ENCODE measurements at places on chromosomes 7 and 10. TPM values are rescaled to one million over a fixed set of nuclear protein-coding genes. Genes with fewer than 3 reads are reported as not detected.

GRCh38 chr10:78597796-78598555 is 470.8 kb upstream of the ZMIZ1 start:
- no peaks in the 10 kb centered on the region for H3K4me1 ChIP-seq
- no peak overlapping the region for H3K27ac ChIP-seq
- H3K4me3 ChIP-seq, result no peak overlapping the region
- no peaks in the 10 kb centered on the region for H3K27me3 ChIP-seq

DNA sequence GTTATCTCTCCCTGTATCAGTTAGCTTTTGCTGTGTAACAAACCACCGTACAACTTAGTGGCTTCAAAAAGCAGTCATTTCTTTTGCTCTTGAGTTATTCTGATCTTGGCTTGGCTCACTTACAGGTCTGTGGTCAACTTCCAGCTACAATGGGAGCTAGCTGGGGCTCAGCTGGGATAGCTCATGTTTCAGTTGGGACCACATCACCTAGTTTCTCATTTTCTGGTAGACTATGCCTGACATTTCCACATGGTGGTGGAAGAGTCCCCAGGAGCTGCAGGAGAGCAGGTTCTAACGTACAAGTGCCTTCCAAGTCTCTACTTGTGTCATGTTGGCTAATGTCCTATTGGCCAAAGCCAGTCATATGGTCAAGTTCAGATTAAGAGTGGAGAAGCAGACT is 25.8 kb upstream of the PIP4K2A start:
- H3K4me3 ChIP-seq, result no peak overlapping the region
- no peak for DNase-seq
- H3K27me3 ChIP-seq, result no peaks in the 10 kb centered on the region
- no peak overlapping the region for H3K27ac ChIP-seq
- no peaks in the 10 kb centered on the region for H3K4me1 ChIP-seq

GRCh38 chr10:3807211-3807927 is 22.4 kb upstream of the KLF6 start:
- peaks cover 76% of the 10 kb centered on the region for H3K4me1 ChIP-seq
- peak overlapping the region; percentile 89 for H3K27ac ChIP-seq
- H3K27me3 ChIP-seq, result no peaks in the 10 kb centered on the region
- DNase-seq, result no peak

DNA sequence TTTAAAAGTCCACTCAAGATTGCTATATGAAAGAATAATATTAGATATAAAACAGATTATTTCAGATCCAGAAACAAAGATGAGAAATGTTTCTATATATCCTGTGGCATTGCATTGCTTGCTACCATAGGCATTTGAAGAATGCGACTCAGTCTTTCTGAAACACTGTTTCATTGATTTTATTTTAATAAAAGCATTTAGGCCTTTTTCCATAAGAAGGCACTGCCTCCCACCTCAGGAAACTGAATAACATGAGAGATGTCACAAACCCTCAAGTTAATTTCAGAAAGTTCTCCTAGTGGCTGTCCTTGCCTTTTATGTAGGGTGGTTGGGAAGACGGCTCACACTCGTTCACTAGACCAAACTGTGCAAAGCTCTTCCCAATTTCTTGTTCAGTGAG is 23.3 kb downstream of the PRPS1L1 start:
- H3K36me3 ChIP-seq, result no peaks in the 10 kb centered on the region
- H3K4me1 ChIP-seq, result no peaks in the 10 kb centered on the region
- DNase-seq, result no peak

DNA sequence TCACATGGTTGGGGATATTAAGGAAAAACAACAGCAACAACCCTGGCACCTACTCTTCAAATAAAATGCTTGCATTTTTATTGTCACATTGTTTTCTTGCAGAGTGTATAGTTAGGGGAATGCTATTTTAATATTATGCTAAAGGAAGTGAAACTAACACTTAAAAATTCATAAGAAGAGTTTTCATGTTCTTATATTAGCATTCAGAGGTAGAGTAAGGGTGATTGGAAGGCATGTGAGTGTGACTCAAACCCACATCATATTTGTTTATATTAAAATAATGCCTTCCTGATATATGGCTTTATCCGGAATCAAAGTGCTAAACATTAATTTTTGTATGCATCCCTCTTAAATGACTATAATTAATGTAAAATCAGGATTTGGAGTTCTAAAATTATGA is 59.8 kb upstream of the TES start:
- no peaks in the 10 kb centered on the region for H3K36me3 ChIP-seq
- H3K4me1 ChIP-seq, result no peaks in the 10 kb centered on the region
- no peak for DNase-seq
- H3K27ac ChIP-seq, result no peak overlapping the region
- no peaks in the 10 kb centered on the region for H3K27me3 ChIP-seq

GRCh38 chr10:119416855-119417254 is 125.7 kb downstream of the RGS10 start:
- no peak overlapping the region for H3K4me3 ChIP-seq
- no peak overlapping the region for H3K27ac ChIP-seq
- peak; percentile 71 for DNase-seq
- no peaks in the 10 kb centered on the region for H3K27me3 ChIP-seq
- peaks cover 36% of the 10 kb centered on the region for H3K4me1 ChIP-seq
- no peaks in the 10 kb centered on the region for H3K36me3 ChIP-seq

- no peaks in the 10 kb centered on the region for H3K36me3 ChIP-seq
- H3K27ac ChIP-seq, result no peak overlapping the region
- peaks cover 9% of the 10 kb centered on the region for H3K4me1 ChIP-seq
- DNase-seq, result no peak
Measured at GRCh38 chr10:23538968-23539367, 100.1 kb downstream of the OTUD1 start.

DNA sequence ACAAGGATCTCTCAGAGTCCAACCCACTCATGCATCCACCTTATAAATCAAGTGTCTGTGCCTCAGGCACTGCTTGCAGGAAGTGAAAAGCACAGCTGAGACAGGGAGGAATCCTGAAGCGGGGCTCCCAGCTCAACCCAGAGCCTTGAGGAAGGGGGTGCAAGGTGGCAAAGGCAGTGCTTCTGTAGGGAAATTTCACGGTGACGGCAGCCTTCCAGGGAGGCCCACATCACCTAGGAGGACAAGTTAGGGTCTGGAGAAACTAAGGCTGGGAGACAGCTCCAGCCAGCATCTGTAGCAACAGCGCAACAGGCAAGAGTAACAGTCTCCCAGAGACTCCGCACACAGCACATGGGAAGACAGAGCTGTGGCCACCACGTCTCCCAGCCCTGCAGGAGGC is 2.7 kb downstream of the AOC1 start:
- H3K4me1 ChIP-seq, result no peaks in the 10 kb centered on the region
- DNase-seq, result no peak
- no peak overlapping the region for H3K4me3 ChIP-seq
- H3K36me3 ChIP-seq, result no peaks in the 10 kb centered on the region

DNA sequence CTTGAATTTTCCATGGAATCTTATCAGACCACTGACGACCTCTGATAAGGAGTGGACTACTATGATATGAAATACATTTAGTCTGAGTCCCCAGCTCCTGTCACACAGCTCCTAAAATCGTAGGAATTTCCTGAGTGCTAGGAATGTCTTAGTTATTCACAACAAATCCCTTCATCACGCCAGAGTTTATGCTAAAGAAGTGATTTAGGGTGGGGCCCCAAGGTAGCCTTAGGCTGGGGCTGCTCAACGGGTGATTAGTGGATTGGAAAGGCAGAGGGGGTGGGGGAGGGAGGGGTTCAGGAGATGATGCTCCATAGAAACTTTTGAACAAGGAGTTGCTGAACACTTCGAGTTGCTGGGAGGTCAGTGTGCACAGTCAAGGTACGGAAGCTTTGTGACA is 7.0 kb upstream of the TET1 start:
- H3K4me1 ChIP-seq, result no peaks in the 10 kb centered on the region
- H3K27ac ChIP-seq, result no peak overlapping the region
- no peak overlapping the region for H3K4me3 ChIP-seq
- no peaks in the 10 kb centered on the region for H3K36me3 ChIP-seq
- H3K27me3 ChIP-seq, result no peaks in the 10 kb centered on the region
- no peak for DNase-seq

GRCh38 chr10:14536241-14537213 is 205.8 kb upstream of the FRMD4A start:
- no peak overlapping the region for H3K4me3 ChIP-seq
- H3K27ac ChIP-seq, result no peak overlapping the region
- no peaks in the 10 kb centered on the region for H3K4me1 ChIP-seq
- no peaks in the 10 kb centered on the region for H3K36me3 ChIP-seq

DNA sequence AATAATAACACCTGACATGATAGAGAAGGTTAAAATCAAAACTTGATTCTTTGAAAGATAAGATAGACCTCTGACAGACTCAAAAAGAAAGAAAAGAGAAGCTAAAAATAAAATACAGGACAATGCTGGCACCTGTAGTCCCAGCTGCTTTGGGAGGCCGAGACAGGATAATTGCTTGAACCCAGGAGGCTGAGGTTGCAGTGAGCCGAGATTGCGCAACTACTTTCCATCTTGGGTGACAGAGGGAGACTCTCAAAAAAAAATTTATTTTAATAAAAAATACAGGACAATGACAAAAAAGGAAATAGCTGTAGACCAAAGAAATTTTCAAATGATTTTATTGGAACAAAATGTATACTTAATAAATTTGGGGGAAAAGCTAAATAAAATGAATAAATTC is 263.2 kb downstream of the SDK1 start:
- no peak overlapping the region for H3K4me3 ChIP-seq
- no peaks in the 10 kb centered on the region for H3K36me3 ChIP-seq
- DNase-seq, result no peak
- no peak overlapping the region for H3K27ac ChIP-seq
- peaks cover 1% of the 10 kb centered on the region for H3K4me1 ChIP-seq
- H3K27me3 ChIP-seq, result no peaks in the 10 kb centered on the region

DNA sequence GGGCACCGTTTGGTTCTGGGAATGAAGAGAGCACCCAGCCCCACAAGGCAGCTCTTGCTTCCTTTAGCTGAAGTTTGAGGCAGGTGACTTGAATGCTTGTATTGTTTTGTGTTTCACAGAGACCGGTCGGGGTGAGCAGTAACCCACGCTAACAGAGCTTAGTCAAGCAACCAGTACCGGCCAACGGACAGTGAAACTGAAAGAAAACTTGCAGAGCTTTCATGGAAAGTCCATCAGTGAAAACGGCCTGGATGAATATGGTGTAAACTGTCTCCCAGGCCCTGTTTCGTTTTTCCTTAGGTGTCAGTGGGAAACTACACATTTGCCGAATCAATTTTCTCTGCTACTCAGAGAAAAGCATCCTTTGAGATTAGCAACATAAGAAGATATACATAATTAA is 101.1 kb downstream of the LYZL1 start:
- no peaks in the 10 kb centered on the region for H3K36me3 ChIP-seq
- H3K4me1 ChIP-seq, result no peaks in the 10 kb centered on the region
- no peak overlapping the region for H3K27ac ChIP-seq
- no peak for DNase-seq

- no peak overlapping the region for H3K4me3 ChIP-seq
- H3K36me3 ChIP-seq, result no peaks in the 10 kb centered on the region
- no peak for DNase-seq
- H3K27me3 ChIP-seq, result no peaks in the 10 kb centered on the region
Measured at GRCh38 chr10:63456437-63457210, 9.2 kb downstream of the JMJD1C start.

DNA sequence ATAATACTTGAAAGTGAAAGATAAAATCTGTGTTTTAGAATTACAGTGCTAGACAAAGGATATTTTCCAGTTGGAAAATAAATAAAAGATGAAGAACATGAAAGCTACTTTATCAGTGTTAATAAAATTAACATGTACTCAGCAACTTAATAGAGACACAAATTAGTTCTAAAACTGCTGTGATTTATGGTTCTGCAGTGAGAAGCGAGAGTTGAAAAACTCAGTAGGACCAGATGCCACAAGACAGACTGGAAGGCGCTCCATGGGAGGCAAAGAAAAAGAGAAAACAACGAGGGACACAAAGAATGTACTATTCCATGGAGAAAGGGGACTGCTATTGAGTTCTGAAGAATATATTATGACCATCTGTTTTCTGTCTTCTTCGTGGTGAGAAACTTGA is 590.4 kb downstream of the PHTF2 start:
- H3K4me3 ChIP-seq, result no peak overlapping the region
- H3K27ac ChIP-seq, result no peak overlapping the region
- no peaks in the 10 kb centered on the region for H3K36me3 ChIP-seq
- no peaks in the 10 kb centered on the region for H3K4me1 ChIP-seq
- no peaks in the 10 kb centered on the region for H3K27me3 ChIP-seq
- no peak for DNase-seq

- H3K27me3 ChIP-seq, result no peaks in the 10 kb centered on the region
- no peak overlapping the region for H3K27ac ChIP-seq
- no peaks in the 10 kb centered on the region for H3K36me3 ChIP-seq
- no peaks in the 10 kb centered on the region for H3K4me1 ChIP-seq
- H3K4me3 ChIP-seq, result peak overlapping the region; percentile 15
Measured at GRCh38 chr10:323651-324293, 188.5 kb downstream of the ZMYND11 start.

GRCh38 chr10:103990121-103990520 is 23.2 kb downstream of the SLK start:
- DNase-seq, result no peak
- H3K27me3 ChIP-seq, result no peaks in the 10 kb centered on the region
- no peak overlapping the region for H3K4me3 ChIP-seq
- H3K4me1 ChIP-seq, result peaks cover 35% of the 10 kb centered on the region

DNA sequence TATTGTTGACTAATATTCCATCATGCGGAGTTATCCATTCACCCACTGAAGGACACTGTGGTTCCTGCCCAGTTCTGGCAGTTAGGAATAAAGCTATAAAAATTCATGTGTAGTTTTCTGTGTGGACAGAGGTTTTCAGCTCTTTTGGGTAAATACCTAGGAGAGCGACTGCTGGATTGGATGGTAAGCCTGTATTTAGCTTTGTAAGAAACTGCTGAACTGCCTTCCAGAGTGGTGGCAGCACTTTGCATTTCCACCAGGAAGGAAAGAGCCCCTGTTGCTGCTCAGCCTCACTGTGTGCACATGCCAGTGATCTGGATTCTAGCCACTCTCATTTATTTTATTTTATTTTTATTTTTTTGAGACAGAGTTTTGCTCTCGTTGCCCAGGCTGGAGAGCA is 14.2 kb downstream of the ZNF775 start:
- H3K27me3 ChIP-seq, result no peaks in the 10 kb centered on the region
- no peaks in the 10 kb centered on the region for H3K36me3 ChIP-seq
- no peak for DNase-seq
- H3K4me3 ChIP-seq, result no peak overlapping the region
- no peak overlapping the region for H3K27ac ChIP-seq

FXYD4 gene
- 4.0 TPM for total RNA-seq

PALD1 gene
- 11.5 TPM for total RNA-seq

C10orf53 gene
- not detected for total RNA-seq

FAM131B gene
- total RNA-seq, result 0.67 TPM

LRRC18 gene
- 3.0 TPM for total RNA-seq

PNLIPRP2 gene
- total RNA-seq, result 0.49 TPM

NYAP1 gene
- 1.4 TPM for total RNA-seq

ABCB1 gene
- 2.2 TPM for total RNA-seq

CDHR3 gene
- total RNA-seq, result 38.8 TPM

Measured in upper lobe of left lung (tissue), 6 donors.